ENCODE measurements at places on chromosomes 1 and 21. TPM values are rescaled to one million over a fixed set of nuclear protein-coding genes. Genes with fewer than 3 reads are reported as not detected.

- DNase-seq: no peak
Measured at GRCh38 chr21:33244082-33244778, 14.5 kb downstream of the IFNAR2 start.

DNA sequence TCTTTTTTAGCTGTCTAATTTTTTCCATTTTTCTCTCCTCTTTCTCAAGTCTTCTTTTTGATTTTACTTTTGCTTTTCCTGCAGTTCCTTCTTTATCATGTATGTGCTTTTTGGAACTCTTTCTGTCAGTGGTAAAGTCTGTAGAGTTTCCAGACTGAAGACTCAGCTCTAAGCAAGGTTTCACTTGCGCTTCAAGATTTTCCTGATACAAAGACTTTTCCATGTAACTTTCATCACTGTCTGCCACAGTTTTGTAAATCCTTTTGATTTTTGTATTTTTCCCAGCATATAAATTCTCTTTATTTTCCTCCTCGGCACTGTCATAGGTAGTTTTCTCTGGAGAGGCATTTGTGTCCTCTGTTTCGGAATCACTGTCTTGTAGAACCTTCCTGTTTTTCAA, 5.5 kb downstream of the CLSPN start:
- no peak for DNase-seq

GRCh38 chr1:210446479-210446878, 117.8 kb downstream of the HHAT start:
- DNase-seq: no peak

GRCh38 chr1:3717041-3717714, 35.1 kb upstream of the CCDC27 start:
- no peak for DNase-seq

DNA sequence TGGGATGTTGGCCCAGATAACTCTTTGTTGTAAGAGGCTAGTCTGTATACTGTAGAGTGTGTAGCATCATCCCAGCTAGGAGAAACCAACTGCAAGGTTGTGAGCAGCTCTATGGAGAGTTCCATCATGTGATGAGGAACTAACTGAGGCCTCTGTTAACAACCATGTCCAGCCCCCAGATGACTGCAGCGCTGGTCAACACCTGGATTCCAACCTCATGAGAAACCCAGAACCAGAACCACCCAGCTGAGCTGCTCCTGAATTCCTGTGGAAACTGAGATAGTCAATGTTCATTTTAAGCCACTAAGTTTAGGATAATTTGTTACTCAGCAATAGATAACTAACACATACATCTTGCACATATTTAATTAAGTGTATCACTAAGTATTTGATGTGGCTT, 41.6 kb upstream of the SLC2A1 start:
- DNase-seq: no peak

GRCh38 chr1:70874063-70874462, 173.6 kb downstream of the PTGER3 start:
- DNase-seq: no peak

DNA sequence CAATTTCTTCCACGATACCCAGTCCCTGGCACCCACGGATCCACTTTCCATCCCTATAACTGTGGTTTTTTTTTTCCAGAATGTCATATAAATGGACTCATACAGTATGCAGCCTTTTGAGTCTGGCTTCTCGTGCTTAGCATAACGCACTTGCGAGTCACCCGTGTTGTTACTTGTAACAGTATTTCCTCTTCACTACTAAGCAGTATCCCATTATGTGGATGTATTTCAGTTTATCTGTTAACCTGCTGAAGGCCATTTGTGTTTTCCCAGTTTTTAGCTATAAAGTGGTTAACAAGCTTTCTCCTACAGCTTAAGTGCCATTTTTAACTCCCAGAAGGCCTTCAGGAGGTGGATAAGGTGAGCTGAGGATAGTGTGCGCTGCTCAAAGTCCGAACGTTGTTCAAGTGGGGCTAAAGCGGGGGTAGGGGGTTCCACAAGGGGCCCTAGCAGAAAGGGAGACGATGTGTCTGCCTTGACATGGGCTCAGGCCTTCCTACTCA, 829 bp downstream of the ADAR start:
- no peak for DNase-seq

DNA sequence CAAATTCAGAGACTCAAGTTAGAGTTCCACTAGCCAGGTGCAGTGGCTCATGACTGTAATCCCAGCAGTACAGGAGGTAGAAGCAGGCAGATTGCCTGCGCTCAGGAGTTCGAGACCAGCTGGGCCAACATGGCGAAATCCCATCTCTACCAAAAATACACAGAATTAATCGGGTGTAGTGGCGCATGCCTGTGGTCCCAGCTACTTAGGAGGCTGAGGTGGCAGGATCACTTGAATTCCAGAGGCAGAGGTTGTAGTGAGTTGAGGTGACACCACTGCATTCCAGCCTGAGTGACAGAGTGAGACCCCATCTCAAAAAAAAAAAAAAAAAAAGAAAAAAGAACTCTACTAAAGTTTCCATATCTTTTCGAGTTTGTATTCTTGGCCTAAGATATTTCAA, 36.7 kb upstream of the CHRM3 start:
- DNase-seq: no peak

- DNase-seq: no peak
Measured at GRCh38 chr1:175162955-175163354, 29.6 kb downstream of the KIAA0040 start.

- no peak for DNase-seq
Measured at GRCh38 chr1:223249854-223250631, 107.0 kb upstream of the TLR5 start.

DNA sequence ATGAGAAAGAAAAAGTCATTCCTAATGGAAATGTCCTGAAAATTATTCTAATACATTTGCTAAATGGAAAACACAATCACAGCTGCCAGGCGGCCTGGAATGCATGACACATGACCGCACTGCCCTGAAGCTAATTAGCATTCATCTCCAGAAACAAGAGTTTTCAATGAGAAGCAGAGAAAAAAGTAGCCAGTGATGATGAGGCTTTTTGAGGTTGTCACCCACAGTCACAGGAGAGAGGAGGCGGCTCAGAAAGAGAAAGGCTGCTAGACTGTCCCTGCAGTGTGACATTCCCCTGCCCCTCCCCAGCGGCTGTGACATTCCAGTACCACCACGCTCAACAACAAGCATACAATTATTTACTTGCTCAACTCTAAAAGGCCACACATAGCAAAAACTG, 122.9 kb upstream of the KRTAP19-8 start:
- no peak for DNase-seq

- no peak for DNase-seq
Measured at GRCh38 chr1:209400351-209401220, 182.9 kb upstream of the CAMK1G start.

GRCh38 chr1:160217481-160218051, 12.4 kb downstream of the PEA15 start:
- no peak for DNase-seq

DNA sequence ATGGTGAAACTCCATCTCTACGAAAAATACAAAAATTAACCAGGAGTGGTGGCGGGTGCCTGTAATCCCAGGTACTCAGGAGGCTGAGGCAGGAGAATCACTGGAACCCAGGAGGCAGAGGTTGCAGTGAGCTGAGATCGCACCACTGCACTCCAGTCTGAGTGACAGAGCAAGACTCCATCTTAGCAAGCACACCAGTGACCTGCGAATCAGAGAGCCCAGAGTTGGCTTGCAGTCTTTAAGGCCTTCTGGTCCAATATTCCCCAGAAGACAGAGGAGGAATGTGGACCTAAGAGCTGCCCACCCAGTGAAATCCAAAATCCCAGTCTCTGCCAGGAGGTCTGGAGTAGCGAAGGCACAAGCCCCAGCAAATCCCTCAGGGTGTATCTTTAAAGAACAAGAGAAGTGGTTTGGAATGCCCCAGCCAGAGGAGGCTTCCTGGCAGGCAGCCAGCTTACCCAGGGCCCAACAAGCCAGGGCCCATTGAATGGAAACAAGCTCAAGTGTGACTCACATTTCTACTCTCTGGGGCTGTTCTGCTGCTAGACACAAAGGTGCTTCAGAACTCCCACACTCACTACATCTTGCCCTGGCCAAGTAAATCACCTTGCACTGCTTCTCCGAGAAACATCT, 23.9 kb downstream of the GPR161 start:
- no peak for DNase-seq

DNA sequence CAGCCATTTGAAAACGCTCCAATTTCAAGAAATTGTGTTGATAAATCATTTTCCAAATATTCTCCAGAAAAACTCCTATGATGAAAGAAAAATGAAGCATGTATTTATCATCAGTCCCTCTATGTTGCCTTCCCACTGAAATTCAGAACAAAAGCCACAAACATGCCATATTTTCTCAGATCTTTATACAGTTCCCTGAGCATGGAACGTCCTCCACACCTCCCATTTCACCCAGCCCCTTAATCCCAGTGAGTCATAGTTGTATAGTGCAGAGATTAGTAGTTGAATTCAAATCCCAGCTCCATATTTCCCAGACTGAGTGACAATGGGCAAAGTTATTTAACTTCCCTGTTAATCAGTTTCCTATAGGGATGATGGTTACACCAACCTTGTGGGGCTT, 20.6 kb upstream of the NPL start:
- DNase-seq: no peak

GRCh38 chr1:109397581-109398342, at the start of gene SORT1:
Gene SORT1 (minus strand): TSS chr1:109397918. CDS start chr1:109397892, 26 bp downstream.
- DNase-seq: peak; percentile 89

DNA sequence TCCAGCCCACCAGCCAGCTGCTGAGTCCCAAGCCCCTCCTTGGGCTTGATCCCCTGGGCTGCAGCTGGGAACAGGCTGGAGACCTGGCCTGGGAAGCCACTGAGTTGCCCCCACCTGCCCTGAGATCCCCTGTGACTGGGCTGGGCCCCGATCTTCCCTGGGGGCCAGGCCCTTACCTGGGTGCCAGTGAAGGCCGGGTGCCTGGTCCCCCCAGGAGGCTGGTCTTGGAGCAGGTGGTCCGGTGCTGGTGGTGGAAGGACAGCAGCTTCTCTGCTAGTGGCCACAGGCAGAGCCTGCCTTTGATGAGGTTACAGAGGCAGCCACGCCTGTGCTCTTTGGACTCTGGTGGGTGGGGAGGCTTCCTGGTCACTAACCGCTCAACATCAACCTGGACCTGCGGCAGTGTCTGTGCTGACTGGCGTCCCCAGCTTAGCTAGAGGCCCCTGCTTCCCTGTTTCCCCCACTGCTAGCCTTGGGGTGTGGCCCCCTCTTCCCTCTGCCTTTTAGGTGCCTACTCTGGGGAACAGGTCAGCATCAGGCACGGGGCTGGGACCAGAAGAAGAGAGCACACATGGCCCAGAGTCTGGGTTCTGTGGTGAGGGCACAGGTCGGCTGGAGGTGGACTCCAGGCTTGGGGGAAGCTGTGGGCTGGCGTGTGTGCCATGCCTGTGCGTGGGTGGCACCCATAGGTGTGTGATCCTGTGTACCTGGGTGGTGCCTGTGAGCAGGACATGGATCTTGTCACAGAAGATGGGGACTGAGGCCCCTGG, at the start of gene EPS8L3:
Gene EPS8L3, minus strand, starts transcription at position 278 of the 770 bp plus-strand sequence. CDS start 2,174 bp downstream, outside the sequence.
- peak; percentile 15 for DNase-seq

- no peak for DNase-seq
Measured at GRCh38 chr1:40425198-40425597, 25.1 kb upstream of the ZFP69B start.

DNA sequence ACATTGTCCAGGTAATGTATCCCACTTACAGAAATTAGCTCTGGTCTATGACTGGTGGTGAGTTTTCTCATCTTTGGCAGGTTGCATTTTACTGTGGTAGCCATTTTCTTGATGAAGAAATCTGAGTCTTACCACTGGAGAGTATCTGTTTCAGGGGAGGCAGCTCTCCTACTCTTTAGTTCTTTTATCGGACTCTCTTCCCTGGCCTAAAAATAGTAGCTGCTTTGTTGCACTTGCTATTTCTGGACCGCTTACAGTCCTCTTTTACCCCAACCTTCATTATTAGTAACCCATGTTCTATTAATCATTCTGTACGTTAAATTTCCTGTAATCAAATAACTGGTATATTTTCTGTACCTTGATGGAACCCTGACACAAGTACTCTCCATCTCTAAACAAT, 720.8 kb downstream of the PLA2G4A start:
- no peak for DNase-seq

DNA sequence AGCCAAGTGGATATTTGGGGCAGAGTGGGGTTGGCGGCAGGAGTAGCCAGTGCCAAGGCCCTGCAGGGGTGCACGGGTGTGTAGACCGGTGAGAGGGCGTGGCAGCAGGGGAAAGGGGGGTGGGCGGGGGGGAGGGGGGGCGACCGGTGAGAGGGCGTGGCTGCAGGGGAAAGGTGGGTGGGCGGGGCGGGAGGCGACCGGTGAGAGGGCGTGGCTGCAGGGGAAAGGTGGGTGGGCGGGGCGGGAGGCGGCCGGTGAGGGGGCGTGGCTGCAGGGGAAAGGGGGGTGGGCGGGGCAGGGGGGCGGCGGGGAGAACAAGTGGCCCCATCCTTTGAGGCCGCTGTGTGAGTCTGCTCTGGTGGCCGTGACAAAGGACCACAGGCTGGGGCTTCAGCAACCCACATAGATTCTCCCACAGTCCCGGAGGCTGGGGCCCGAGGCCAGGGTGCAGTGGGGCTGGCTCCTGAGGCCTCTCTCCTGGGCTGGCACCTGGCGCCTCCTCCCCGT, 25.8 kb downstream of the RRP1 start:
- DNase-seq: no peak

DNA sequence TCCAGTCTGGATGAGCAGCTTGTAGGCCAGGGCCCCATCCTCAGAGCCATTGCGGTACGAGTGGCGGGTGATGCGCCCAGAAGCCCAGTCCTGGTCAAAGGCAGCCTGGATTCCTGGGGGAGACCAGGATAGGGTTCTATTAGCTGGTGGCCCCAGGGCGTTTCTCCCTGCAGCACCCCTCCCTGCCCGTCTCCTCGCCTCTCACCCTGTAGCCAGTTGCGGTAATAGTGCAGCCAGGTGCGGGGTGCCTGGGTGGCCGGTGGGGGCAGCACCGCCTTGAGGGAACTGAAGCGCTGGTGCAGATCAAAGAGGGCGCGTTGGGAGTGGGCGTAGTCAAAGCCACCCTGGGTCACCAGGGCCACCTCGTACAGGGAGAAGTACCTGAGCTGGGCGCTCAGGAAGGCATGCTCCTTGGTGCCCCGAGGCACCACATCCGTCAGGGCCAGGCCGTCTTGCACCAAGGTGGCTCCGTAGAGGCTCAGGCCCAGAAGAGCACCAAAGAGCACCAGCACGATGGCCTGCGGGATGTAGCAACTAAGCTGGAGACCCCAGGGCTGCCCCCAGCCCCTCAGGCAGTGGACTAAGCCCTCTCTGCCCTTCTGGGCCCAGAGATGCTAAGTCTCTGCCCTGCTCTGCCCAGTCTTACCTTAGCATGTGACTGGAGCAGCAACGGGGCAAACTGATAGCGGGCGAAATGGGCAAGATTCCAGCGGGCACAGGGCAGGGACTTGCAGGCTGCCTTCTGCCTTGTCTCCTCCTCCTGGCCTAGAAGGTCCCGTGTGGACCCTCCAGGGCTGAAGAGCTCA, 15.7 kb downstream of the PTCH2 start:
- DNase-seq: no peak

DNA sequence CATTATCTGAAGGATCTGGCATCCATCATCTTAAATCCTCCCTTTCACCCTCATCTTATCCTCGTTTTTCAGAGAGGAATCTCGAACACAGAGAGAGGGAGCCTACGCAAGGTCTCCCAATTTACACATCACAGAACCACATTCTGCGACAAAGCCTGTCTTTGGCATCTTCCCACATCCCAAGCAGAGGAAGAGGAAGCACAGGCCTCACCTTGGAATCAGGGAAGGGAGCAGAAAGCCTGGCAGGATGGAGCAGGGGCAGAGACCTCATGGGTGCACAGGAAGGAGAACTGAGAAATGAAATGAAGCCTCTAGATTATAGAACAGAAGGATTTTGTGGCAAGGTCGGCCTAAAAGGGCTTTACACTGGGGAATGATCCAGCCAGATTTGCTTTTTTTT, 5.8 kb downstream of the ABCB10 start:
- no peak for DNase-seq

Gene SPATA17
- total RNA-seq: 1.2 TPM

Gene SOX13
- 14.4 TPM for total RNA-seq

Gene FAM72D
- 0.13 TPM for total RNA-seq

Gene TFF2
- total RNA-seq: not detected

Gene NHLH1
- total RNA-seq: not detected

Gene KRTAP10-7
- not detected for total RNA-seq
